Kidney (tissue), 22 donors: ENCODE measurements at places on chromosomes 6 and 20. TPM values are rescaled to one million over a fixed set of nuclear protein-coding genes. Genes with fewer than 3 reads are reported as not detected.
A peak's percentile ranks its signal among the peaks of the same experiment; 100 is the strongest.

MAP7 gene
- polyA plus RNA-seq: 16.0 TPM

- DNase-seq: no peak
These were observed 121.8 kb upstream of the FOXO3 start for GRCh38 chr6:108438918-108439317.

DNA sequence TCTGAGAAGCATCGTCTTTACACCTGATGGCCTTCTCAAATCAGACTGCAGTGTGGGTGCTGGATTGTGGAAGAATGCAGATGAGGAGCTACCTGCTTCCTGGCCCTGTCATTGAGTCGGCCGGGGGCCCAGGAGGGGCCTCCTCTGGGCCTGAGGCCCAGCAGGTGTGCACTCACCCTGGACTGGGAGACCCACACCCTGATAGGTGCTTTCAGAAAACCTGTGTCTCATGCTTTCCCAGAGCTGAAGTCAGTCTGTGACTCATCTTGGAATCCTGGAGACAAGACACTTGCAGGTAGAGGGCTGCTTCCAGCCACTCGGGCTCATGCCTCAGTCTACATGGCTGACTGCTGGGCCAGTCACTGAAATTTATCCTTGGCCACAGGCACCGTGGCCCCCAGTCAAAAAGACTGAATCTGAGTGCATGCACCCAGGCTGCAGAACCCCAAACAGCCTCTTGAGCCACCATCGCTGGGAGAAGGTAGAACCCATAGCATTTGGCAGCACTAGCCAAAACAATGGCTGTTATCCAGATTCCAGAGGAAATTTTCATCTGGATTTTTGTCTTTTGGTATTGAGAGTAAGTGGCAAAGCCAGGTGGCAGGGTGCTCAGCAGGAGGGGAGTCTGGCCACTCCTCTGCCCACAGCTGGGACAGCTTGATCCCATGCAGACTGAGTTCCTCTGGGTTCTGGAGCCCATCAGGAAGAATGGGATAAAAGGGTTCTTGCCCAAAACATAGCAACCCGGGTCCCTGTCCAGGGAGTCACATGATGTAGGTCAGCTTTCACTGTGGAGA is 182.0 kb upstream of the CST7 start:
- DNase-seq: no peak

DNA sequence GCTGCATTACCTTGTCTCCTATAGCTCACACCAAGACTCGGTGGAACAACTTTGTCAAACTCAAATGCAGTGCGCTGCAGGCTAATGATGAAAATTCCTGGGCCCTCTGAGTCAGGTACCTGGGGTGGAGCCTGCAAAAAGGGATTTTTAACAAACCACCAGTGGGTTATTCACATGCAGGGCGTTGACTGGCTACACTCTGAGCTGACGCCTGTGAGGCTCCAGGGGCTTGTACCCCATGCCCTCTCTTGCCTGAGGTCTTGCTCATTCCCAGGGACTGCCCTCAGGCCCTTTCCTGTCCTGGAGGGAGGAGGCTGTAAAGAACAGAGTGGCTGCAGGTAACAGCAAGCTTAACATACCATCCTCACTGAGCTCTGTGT is 9.2 kb downstream of the GTSF1L start:
- no peak for DNase-seq

GRCh38 chr6:98260382-98260781 is 574.0 kb upstream of the POU3F2 start:
- DNase-seq: no peak

PGC gene
- polyA plus RNA-seq: 0.39 TPM

DNA sequence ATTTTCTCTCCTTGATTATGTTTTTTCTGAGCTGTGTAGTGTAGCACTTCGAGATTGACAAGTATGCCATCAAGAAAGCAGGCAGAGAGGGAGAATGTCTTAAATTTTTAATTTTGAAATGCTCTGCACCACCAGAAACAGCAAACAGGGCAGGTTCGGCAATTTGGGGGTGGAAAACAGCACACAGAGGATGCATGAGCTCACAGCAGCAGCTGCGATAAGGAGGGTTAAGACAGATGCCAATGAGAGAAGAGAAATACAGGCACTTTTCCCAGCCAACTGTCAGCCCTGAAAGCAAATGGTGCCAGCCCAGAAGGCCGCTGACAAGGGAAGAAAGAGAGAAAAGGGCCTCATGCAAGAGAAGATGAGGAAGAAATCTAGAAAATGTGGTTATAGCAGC is 15.1 kb upstream of the SNRPB2 start:
- no peak for DNase-seq

ARFGEF3 gene
- 1.2 TPM for polyA plus RNA-seq

- DNase-seq: peak; percentile 11
These were observed 67.8 kb upstream of the RALGAPA2 start for GRCh38 chr20:20780127-20780824.

GRCh38 chr20:34397096-34397495 is 34.0 kb downstream of the ITCH start:
- no peak for DNase-seq

IPCEF1 gene
- polyA plus RNA-seq: 2.7 TPM

- no peak for DNase-seq
These were observed 14.8 kb upstream of the SCGN start for GRCh38 chr6:25637211-25637610.

PRICKLE4 gene
- polyA plus RNA-seq: 1.4 TPM

SYNE1 gene
- polyA plus RNA-seq: 47.8 TPM
